ENCODE measurements at places on chromosomes 7 and 10.

DNA sequence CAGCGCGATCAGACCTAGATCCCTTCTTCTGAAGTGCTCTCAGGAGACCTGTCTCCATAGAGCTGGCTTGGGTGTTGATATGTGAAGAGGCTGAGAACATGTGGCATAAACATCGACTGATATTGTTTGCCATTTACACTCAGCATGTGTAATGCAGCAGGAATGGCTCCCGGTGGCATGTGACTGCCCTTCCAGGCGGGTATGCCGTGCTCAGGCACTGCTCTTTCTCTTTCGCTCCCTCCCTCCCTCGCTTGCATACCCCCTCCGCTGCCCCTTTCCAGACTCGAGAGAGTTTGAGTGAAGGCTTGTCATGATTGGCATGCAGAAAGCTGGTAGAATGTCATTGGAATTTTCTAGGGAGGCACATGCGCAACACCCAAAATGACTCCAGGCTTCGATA is 107.3 kb upstream of the PDCD4 start:
- H3K4me3 ChIP-seq: no peak overlapping the region
- H3K36me3 ChIP-seq: no peaks in the 10 kb centered on the region
- peaks cover 23% of the 10 kb centered on the region for H3K4me1 ChIP-seq

- no peaks in the 10 kb centered on the region for H3K27me3 ChIP-seq
- H3K36me3 ChIP-seq: no peaks in the 10 kb centered on the region
- no peak overlapping the region for H3K27ac ChIP-seq
- H3K4me3 ChIP-seq: no peak overlapping the region
Observed at GRCh38 chr10:65544756-65545155, 1381.1 kb upstream of the LRRTM3 start.

- no peaks in the 10 kb centered on the region for H3K4me1 ChIP-seq
- H3K27ac ChIP-seq: no peak overlapping the region
- DNase-seq: no peak
- H3K36me3 ChIP-seq: no peaks in the 10 kb centered on the region
- H3K4me3 ChIP-seq: no peak overlapping the region
- no peaks in the 10 kb centered on the region for H3K27me3 ChIP-seq
Observed at GRCh38 chr10:35934642-35934995, 292.5 kb upstream of the FZD8 start.

- peak overlapping the region; percentile 69 for H3K27ac ChIP-seq
- no peaks in the 10 kb centered on the region for H3K36me3 ChIP-seq
- no peaks in the 10 kb centered on the region for H3K27me3 ChIP-seq
- DNase-seq: no peak
- peak overlapping the region; percentile 81 for H3K4me3 ChIP-seq
Observed at GRCh38 chr10:97687785-97688781, 1.0 kb upstream of the AVPI1 start.

GRCh38 chr10:283916-284356 is 148.7 kb downstream of the ZMYND11 start:
- peaks cover 13% of the 10 kb centered on the region for H3K4me1 ChIP-seq
- peak; percentile 68 for DNase-seq
- H3K27ac ChIP-seq: peak overlapping the region; percentile 50
- no peak overlapping the region for H3K4me3 ChIP-seq
- H3K36me3 ChIP-seq: no peaks in the 10 kb centered on the region

DNA sequence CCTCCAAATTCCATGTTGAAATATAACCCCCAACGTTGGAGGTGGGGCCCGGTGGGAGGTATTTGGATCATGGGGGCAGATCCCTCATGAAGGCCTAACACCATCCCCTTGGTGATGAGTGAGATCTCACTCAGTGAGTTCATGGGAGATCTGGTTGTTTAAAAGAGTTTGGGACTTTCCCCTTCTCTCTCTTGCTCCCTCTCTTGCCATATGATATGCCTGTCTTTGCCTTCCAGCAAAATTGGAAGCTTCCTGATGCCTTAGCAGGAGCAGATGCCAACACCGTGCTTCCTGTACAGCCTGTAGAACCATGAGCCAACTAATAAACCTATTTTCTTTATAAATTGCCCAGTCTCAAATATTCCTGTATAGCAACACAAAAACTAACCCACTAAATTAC is 55.7 kb upstream of the CDK1 start:
- peaks cover 6% of the 10 kb centered on the region for H3K4me1 ChIP-seq
- H3K4me3 ChIP-seq: no peak overlapping the region
- no peak overlapping the region for H3K27ac ChIP-seq

GRCh38 chr7:121404348-121404747 is 8.2 kb upstream of the FAM3C start:
- H3K4me3 ChIP-seq: no peak overlapping the region
- DNase-seq: no peak
- H3K4me1 ChIP-seq: peaks cover 13% of the 10 kb centered on the region
- peaks cover 2% of the 10 kb centered on the region for H3K27me3 ChIP-seq
